ENCODE measurements at places on chromosomes 5 and 9. TPM values are rescaled to one million over a fixed set of nuclear protein-coding genes. Genes with fewer than 3 reads are reported as not detected.
A peak's percentile ranks its signal among the peaks of the same experiment; 100 is the strongest.

The DOCK8 gene
- total RNA-seq = 49.4 TPM

The CYFIP2 gene
- 2.9 TPM for total RNA-seq

The EPB41L4B gene
- total RNA-seq = 0.38 TPM

The GOLGA2 gene
- total RNA-seq = 91.3 TPM

GRCh38 chr5:155097995-155098394, 84.4 kb downstream of the KIF4B start:
- H3K4me3 ChIP-seq = no peak overlapping the region
- no peaks in the 10 kb centered on the region for H3K36me3 ChIP-seq
- H3K4me1 ChIP-seq = no peaks in the 10 kb centered on the region

DNA sequence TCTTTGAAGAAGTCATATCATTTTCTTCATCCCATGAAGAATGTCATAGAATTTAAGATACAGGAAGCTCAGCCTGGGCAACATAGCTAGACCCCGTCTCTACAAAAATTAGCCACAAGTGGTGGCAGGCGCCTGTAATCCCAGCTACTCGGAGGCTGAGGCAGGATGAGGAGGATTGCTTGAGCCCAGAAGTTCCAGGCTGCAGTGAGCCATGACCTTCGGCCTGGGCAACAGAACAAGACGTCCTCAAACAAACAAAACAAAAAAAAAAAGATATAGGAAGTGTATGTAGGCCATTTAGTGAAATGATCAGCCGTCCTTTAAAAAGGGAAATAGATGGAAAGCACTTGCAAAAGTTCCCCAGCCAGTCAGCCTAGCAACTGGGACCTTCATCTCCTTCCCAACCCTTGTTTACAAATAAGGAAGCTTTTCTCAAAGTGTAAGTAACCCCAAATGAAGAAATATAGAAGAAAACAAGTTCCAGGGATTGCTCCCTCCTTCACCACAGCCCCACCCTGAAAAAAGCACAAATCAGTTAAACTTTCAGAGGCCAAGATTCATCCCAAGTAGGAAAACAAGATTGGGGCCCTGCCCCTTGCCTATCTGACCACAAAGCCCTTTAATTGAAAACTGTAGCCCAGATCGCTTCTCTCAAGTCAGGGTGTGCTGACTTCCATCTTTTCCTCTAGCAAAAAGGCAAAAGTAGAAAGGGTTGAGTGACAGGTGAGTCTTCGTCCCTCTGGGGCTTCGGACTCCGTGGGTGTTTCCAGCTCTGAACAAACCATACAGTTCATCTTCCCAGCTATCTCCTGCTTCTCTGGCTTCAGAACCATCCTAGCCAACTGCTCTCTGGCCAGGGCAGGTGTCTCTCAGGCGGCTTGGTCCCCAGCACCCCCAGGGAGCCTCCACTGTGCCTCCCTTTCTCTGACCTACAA, 1.2 kb downstream of the SLC31A2 start:
- no peaks in the 10 kb centered on the region for H3K36me3 ChIP-seq
- H3K27ac ChIP-seq = no peak overlapping the region
- peak overlapping the region; percentile 67 for H3K4me3 ChIP-seq
- H3K4me1 ChIP-seq = peaks cover 11% of the 10 kb centered on the region
- no peak for DNase-seq
- no peaks in the 10 kb centered on the region for H3K27me3 ChIP-seq

DNA sequence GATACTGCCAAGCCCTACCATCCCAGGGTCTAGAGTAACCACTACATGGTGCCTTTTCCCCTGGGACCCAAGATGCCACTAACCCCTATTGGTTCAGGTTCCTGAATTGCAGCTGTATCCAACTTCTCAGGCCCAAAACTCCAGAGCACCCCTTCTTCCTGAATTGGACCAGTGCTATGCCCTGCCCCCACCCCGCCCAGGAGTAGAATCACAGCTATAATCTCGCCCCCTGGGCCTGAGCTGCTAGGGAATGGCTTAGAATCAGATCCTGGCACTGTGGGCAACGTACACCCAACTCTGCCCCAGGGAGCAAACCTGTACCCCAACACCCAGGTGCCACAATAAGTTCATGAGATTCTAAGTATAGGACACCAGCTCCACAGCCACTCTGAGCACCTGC, 206.3 kb downstream of the CACNA1B start:
- H3K27ac ChIP-seq = no peak overlapping the region
- DNase-seq = no peak
- no peaks in the 10 kb centered on the region for H3K36me3 ChIP-seq
- no peak overlapping the region for H3K4me3 ChIP-seq

DNA sequence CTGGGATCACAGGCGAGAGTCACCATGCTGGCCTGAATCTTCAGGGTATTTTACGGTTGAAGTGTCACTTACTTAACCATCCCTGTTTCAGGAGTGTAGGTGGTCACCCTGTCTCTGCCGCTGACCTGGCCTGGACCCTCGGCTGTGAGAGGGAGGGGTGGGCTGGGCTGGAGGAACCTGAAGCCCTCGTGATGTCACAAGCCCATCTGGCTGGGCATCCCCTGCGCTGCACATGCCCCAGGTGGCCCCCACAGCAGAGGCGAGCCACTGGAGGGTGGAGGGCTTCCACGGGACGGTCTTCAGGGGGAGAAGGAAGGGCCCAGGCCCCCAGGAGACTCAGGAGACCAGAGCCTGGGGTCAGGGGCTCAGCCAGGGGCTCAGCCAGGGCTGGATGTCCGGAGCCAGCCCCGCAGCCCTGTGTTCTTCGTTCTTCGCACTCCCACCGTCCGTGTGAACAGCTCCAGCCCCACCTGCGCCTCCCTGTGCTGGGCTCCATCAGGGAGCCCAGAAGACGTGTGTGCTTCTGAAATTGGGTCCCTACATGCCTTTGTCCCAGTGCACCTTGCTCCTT, 7.6 kb upstream of the AHRR start:
- no peak overlapping the region for H3K27ac ChIP-seq
- no peak overlapping the region for H3K4me3 ChIP-seq
- no peak for DNase-seq
- no peaks in the 10 kb centered on the region for H3K27me3 ChIP-seq
- H3K36me3 ChIP-seq = peaks cover 67% of the 10 kb centered on the region

DNA sequence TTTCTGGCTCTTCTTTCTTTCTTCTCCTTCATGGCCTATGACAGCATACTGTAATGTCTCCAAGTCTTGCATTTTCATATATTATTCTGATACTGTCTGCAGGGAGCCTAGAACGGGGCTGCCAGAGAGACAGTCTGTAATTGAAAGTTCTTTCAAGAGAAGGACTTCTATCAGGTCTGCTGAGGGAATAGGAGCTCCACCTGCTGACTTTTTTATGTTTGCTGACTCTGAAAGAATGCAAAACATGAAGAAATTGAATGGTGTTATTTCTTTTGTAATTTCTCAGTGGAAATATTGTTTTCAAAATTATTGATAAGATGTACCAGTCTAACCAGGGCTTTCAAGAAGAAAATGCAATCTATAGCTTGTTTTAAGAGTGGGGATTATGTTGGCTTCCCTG, 121.9 kb upstream of the RFX3 start:
- H3K27me3 ChIP-seq = no peaks in the 10 kb centered on the region
- H3K4me1 ChIP-seq = no peaks in the 10 kb centered on the region
- no peak overlapping the region for H3K4me3 ChIP-seq
- H3K27ac ChIP-seq = no peak overlapping the region
- no peak for DNase-seq

- H3K4me3 ChIP-seq = peak overlapping the region; percentile 84
- peaks cover 4% of the 10 kb centered on the region for H3K4me1 ChIP-seq
- peak overlapping the region; percentile 93 for H3K27ac ChIP-seq
- DNase-seq = peak; percentile 26
- no peaks in the 10 kb centered on the region for H3K27me3 ChIP-seq
These were observed 813 bp upstream of the SLU7 start for GRCh38 chr5:160419458-160420330.

GRCh38 chr9:89375191-89375760, 57.0 kb downstream of the SECISBP2 start:
- H3K4me3 ChIP-seq = no peak overlapping the region
- no peaks in the 10 kb centered on the region for H3K4me1 ChIP-seq
- H3K27ac ChIP-seq = no peak overlapping the region
